ENCODE measurements at places on chromosomes 4 and X.

GRCh38 chr4:80322716-80323115 lies 12.8 kb upstream of the CFAP299 start:
- DNase-seq, result no peak

DNA sequence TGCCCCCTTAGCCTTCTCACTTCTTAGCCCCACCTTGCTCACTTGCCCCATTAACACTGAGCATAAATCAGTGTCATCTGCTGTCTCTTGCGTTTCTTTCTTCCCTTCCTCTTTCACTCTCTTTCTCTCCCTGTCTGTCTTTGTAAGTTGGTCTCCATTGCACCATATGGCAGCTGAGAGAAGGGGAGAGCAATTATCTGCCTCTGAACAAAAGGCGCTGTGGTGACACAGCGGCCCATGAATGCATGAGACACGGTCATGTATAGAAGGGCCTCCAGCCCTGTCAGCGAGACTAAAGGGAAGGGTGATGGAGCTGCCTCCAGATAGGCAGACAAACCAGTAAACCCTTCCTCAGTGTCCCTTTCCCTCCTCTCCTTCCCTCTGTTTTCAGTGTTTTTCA lies 88.8 kb upstream of the PCDH18 start:
- DNase-seq, result no peak

DNA sequence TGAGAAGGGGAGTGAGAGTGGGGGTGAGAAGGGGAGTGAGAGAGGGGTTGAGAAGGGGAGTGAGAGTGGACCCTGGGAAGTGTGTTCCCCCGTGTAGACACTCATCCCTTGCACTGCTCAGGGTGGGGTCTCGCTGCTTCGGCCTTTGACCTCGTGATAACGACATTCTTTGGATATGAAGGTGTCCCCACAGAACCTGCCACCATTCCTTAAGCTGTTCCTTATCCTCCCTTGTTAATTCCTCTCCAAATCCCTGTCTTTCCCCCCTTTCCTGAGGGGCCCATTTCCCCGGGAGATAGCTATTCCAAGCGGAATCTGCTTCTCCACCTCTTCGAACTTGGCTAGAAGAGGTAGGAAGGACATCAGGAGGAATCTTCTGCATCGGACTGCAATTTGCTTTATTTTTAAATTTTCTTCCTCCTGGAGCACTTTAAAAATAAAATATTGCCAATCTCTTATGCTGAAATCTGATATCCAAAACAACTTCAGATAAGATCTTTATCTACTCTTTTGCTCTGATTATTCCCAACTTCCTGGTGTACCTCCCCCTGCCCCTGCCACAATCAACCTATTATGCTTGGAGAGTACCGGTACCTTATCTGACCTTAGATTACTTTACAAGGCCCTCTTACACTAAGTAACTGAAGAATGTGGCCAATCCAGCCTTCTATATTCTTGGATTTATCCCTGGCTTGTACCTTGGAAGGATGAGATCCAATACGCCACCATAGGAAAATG lies 15.6 kb downstream of the TRIML1 start:
- DNase-seq, result no peak

GRCh38 chr4:84879651-84880200 lies 86.8 kb downstream of the WDFY3 start:
- no peak for DNase-seq

DNA sequence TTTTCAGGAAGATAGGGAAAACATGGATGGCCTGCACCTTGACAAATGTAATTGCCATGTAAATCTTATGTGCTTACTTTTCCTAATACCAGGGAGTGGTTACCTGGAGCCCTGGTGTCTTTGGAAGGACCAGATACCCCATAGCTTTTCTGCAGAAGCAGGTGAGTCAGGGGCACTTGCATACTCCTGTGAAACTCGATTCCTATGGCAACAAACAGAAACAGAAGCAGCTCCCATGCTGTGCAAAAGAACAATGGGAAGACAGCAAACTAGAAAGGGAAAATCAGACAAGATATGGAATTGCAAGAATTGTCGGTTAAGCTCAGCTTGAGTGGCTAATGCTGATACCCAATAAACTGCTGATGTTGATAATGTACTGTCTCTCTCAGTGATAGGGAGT lies 117.4 kb upstream of the AFF2 start:
- DNase-seq, result no peak

- no peak for DNase-seq
These were observed 71.0 kb upstream of the LSM6 start for GRCh38 chr4:146104541-146104940.

GRCh38 chrX:154408659-154409221 lies 314 bp downstream of the DNASE1L1 start:
- no peak for DNase-seq

DNA sequence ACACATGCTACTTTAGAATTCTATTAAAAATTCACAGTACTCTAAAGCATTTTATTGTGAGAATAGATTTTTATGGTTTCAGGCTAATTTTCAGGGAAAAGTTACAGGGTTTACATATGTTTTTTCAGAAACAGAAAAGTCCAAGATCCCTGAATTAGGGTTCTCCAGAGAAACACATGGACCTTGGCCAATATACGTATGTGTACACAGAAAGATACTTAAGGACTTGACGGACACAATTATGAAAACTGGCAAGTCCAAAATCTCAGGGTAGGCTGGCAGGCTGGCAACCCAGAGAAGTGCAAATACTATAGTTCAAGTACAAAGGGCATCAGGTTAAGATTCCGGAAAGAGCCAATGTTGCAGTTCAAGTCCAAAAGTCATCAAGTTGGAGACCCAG lies 1897.8 kb upstream of the PCDH10 start:
- no peak for DNase-seq

- no peak for DNase-seq
These were observed 147.2 kb upstream of the DKK2 start for GRCh38 chr4:107183155-107183774.

DNA sequence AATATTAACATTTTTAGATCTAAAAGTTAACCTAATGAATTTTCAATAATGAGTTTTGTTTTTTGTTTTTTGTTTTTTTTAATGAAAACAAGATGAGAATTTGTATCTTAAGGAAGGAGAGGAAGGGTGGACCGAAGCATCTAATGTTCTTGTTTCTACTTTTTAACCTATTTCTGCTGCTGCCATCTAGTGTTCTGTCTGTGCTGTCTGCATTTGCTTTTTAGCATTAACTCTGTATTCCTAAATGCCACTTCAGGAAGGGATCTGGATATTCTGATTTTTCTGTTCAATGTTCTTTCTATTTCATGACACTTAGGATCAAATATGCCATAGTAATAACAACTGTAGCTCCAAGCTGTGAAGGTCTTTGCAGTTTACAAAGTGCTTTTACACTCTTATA lies 161.7 kb downstream of the BRWD3 start:
- no peak for DNase-seq

GRCh38 chrX:68822641-68823410 lies 6.0 kb upstream of the EFNB1 start:
- DNase-seq, result no peak

GRCh38 chrX:119759248-119759766 lies 919 bp downstream of the SOWAHD start:
- DNase-seq, result no peak

DNA sequence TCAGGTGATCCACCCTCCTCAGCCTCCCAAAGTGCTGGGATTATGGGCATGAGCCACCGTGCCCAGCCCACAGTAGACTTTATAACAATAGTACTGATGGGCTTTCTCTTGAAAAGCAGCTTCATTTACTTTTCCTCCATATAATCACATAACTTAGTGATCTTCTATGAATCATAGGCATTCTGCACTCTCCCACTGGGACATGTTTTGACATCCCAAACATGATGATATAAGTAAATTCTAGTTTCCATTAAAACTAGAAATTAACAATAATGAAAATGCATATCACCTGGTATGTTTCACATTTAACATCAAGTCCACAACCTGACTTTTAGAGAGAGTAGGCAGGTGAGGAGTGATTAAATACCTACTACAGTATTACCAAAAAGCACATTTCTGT lies 96.5 kb downstream of the CAMK2D start:
- no peak for DNase-seq

GRCh38 chrX:153153516-153153915 lies 25.6 kb upstream of the MAGEA1 start:
- no peak for DNase-seq

DNA sequence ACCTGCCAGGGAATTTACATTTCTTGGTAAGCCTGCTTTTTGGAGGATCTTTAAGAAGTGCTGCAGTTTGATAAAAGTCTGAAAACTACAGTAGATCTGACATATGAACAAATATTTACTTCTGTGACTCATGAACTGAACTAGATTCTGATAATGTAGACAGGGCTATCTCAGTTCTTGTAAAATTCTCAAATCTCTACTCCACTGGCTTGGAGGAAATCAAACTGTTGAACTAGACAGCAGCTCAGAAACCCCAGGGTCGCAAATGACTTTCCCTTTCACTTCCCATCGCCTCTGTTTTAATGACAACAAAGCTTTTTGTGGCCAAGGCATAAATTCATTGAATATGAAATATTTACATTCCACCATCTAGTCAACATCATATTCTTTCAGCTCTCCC lies 15.4 kb upstream of the OCIAD1 start:
- no peak for DNase-seq

DNA sequence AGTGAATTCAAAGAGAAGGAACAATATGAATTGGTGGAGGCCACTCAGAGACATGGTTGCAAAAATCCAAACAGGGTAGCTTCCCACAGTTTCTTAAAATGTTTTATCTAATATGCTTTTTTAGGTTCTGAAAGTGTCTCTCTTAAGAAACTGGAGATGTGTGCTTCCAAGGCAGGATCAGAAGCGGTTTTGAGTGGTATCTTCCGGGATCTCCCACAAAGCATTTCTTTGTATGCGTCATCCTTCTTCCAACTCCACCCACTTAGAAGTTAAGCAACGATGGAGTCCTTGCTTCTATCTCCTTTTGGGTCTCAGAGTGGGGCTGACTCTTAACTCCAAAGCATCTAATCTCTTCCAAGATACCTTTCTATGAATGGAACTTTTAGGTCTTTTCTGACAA lies 196.7 kb downstream of the MID1 start:
- no peak for DNase-seq

- DNase-seq, result no peak
These were observed 395.9 kb upstream of the GRIA3 start for GRCh38 chrX:122788216-122788615.

- no peak for DNase-seq
These were observed 38.3 kb downstream of the SPCS3 start for GRCh38 chr4:176358083-176358469.

DNA sequence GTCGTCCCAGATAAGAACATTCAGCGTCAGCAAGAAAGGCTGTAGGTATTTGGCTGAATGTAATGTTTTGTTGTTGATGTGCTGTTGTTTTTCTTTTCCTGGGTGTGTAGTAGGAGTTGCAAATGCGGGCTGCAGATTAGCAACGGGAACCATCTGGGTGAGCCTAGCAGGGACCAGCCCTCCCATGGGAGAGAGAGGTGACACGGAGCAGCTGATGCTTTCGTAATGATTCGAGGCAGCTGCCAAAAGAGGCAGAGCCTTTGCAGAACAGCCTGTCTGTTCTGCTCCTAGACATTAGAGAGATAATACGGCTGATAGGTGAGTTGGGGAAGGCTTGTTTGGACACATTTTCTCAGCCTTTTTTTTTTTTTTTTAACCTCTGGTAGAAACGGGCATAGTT lies 25.3 kb downstream of the ARSF start:
- no peak for DNase-seq

Measured in activated CD4-positive, alpha-beta T cell treated with anti-CD3 and anti-CD28 coated beads, Interleukin-2, amount 50 U/mL, for 48 hours (primary cell).